Keratinocyte (primary cell): ENCODE measurements at places on chromosomes 12 and 14.

DNA sequence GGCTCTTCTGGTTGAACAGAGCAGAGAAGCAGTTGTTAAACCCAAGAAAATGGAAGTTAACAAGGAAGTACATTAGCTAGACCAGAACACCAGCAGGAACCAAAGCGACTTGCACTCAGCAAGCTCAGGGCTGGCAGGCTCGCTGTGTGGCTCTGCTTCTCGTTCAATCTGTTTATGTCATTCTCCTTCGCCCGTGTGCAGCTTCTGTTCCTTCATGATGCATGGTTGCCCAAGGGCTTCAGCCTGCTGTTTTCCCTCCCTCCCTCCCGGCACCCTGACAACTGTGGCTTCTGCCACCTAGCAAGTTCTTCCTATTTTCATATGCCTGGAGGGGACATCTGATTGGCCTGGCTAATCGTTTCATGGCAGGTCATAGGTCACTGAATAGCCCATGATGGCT is 25.3 kb downstream of the PIGH start:
- DNase-seq: no peak

DNA sequence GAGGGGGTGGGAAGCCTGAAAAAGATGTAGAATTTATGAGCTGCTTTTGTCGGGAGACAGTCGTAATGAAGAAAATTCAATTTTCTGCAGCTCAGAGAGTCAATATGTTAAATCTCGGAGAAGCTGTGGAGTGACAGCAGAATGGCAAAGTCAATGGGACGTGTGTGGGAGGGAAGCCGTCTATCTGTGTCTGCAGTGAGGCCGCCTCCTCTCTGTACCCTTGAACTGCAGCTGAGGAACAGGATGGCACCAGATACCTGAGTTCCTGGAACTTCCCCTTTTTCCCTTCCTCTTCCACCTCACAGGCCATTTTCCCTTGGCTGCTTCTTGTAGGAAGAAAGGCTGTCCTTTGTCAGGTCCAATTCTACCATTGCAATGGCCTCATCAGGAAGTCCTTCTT is 9.3 kb upstream of the CALCOCO1 start:
- no peak for DNase-seq

DNA sequence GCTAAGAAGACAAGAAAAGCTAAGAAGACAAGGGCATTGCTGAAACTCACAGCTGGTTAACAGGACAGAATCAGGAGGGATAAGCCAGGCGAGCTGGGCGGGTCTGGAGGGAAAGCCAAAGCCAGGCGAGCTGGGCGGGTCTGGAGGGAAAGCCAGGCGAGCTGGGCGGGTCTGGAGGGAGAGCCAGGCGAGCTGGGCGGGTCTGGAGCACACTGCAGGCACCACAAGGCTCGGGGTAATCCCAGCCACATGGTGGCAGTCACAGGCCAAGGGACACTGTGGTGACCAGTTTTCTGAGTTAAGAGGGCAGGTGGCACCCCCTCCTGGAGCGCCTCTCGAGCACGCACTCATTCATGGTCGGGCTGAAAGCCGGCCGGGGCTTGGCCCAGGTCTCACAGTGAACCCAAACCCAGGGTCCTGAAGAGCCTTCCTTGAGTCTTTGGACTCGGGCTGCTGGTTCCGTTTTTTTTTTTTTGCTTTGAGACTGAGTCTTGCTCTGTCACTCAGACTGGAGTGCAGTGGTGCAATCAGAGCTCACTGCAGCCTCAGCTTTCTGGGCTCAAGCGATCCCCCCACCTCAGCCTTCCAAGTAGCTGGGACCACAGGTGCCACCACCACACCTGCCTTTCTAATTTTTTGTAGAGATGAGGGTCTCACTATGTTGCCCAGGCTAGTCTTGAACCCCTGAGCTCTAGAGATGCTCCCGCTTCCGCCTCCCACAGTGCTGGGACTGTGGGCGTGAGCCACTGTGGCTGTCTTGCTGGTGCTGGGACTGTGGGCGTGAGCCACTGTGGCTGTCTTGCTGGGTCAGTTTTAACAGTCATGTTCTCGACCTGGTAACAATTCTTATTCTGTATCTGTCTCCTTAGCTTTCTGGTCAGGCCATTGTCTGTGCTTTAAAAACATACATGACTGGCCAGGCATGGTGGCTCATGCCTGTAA is 40.2 kb downstream of the HSP90AA1 start:
- DNase-seq: no peak

- DNase-seq: no peak
Observed at GRCh38 chr12:42260518-42260917, 22.5 kb upstream of the YAF2 start.

GRCh38 chr12:109605016-109605415 is 31.4 kb downstream of the MVK start:
- DNase-seq: no peak

- no peak for DNase-seq
Observed at GRCh38 chr14:86787717-86788116, 1205.3 kb downstream of the GALC start.
